ENCODE measurements at places on chromosomes 1 and 21. TPM values are rescaled to one million over a fixed set of nuclear protein-coding genes. Genes with fewer than 3 reads are reported as not detected.

Gene S100A7A
- not detected for total RNA-seq

Gene C1orf87
- total RNA-seq, result not detected

Gene PER3
- total RNA-seq, result 20.7 TPM

Gene SPRR2F
- total RNA-seq, result not detected

Gene PLD5
- total RNA-seq, result 0.54 TPM

Gene PLXNA2
- 22.2 TPM for total RNA-seq

Gene HCRTR1
- total RNA-seq, result 0.54 TPM

Gene TSSK3
- total RNA-seq, result 1.2 TPM

Gene IFI44
- total RNA-seq, result 27.4 TPM

Gene TAL1
- total RNA-seq, result 3.9 TPM

Gene XPR1
- 32.6 TPM for total RNA-seq

Gene DCDC2B
- not detected for total RNA-seq

Gene SORT1
- 148 TPM for total RNA-seq

Measured in thyroid gland (tissue), 4 donors.